ENCODE measurements at places on chromosomes 2 and 18.

GRCh38 chr2:3145471-3146021 is 232.1 kb downstream of the EIPR1 start:
- no peak for DNase-seq

- no peak for DNase-seq
These were observed 227.9 kb upstream of the COPS8 start for GRCh38 chr2:236857781-236858180.

GRCh38 chr2:201228271-201228911 is 31.9 kb upstream of the CASP8 start:
- DNase-seq = no peak

DNA sequence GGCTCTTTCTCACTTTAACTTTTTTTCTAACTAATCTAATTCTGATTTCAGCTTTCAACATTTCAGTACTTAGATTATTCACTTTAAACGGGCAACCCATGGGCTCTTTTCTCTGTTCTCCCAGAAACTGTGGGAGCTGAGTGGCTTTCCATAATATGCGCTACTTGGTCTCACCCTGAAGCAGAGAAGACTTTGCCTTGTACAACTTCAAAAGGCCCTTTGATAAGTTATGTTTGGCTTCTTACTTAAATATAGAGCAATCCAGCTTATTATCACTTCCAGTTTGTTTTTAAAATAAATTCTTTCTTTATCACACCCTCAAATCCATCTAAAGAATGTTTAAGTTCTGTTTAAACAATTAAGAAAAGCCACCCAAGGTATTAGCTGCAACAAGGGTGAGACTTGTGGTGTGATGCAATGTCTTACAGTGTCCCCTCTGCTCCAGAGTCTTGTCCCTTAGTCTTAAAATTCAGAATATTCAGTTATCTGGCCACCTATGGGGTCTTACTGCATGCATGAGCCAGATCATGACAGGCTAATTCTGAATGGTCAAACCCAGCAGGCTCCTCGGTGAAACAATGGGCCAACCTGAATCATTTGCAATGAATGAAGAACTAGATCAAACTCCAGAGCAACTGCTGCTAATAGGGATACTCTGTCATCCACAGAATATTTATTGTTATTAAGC is 38.8 kb downstream of the GCG start:
- DNase-seq = no peak

- DNase-seq = no peak
These were observed 17.6 kb upstream of the SLC9A2 start for GRCh38 chr2:102601730-102602129.

All from T-helper 22 cell (primary cell).